ENCODE measurements at places on chromosomes 5 and 9. TPM values are rescaled to one million over a fixed set of nuclear protein-coding genes. Genes with fewer than 3 reads are reported as not detected.
A peak's percentile ranks its signal among the peaks of the same experiment; 100 is the strongest.

DNA sequence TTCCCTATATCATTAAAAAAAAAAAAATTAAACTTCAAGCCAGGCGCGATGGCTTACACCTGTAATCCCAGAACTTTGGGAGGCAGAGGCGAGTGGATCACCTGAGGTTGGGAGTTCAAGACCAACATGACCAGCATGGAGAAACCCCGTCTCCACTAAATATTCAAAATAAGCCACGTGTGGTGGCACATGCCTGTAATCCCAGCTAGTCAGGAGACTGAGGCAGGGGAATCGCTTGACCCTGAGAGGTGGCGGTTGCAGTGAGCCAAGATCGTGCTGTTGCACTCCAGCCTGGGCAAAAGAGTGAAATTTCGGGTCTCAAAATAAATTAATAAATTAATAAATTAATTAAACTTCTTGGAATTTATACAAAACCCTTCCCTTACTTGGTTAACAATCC lies 358.6 kb upstream of the CDH9 start:
- DNase-seq, result no peak

GRCh38 chr5:107112216-107112615 lies 558.5 kb downstream of the EFNA5 start:
- DNase-seq, result no peak

DNA sequence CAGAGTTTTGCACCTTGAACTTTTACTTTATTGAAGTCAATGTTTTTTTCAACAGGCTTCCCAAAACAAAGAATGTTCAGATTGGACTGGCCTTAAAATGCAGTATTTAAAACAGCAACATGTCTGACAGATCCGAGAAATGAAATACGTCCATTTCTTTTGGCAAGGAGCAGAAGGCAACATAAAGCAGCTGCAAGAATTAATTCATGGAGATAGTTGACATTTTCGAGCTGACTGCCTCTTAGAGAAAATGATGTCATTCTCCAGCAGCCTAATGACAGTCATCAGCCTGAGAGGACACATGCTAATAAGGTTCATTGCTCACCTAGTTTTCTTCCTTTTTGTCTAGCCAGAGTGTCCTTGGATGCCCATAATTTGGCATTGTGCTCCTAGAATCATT lies 232.2 kb upstream of the SEMA6A start:
- no peak for DNase-seq

MARVELD2 gene
- 5.4 TPM for total RNA-seq

DNA sequence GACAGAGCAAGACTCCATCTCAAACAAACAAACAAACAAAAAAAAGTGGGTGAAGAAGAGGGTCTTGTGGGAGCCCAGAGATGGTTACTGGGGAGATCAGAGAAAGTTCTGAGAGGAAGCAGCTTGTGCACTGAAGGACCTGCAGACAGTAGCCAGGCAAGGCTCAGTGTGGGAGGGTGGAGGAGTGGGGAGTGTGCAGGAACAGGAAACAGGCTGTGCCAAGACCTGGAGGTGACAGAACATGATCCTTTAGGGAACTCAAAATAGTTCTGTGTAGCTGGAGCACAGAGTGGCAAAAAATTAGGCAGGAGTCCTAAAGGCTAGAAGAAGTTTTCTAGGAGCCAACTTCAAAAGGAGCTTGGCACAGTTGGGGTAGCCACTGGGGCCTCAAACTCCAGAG lies 19.2 kb upstream of the NANS start:
- no peak for DNase-seq

PCDHGB4 gene
- total RNA-seq, result not detected

KCNN2 gene
- total RNA-seq, result not detected

SUB1 gene
- 326 TPM for total RNA-seq

GRCh38 chr9:121881920-121882500 lies 211.1 kb downstream of the TTLL11 start:
- DNase-seq, result no peak

- DNase-seq, result peak; percentile 54
Measured at GRCh38 chr9:88523056-88523455, 11.9 kb upstream of the NXNL2 start.

GRCh38 chr5:111223101-111223786 lies 940 bp upstream of the CAMK4 start:
- DNase-seq, result no peak

DNA sequence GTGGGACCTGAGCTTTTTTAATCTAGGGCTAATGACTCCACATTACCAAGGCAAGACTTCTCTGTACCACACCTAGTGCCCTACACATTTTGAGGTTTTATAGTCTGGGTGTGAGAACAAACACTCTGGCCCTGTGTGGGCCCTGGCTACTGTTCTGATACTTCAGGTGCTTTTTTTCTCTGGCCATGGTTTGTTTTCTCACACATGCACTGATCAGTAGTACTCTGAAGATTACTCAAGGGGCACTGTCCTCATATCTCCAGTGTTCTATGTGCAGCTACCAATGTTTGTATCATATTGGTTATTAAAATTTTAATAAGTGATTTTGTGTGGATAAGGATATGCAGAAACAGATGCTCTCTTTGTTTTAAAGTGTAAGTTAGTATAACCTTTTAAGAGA lies 5.9 kb upstream of the C9orf40 start:
- no peak for DNase-seq

GRCh38 chr9:105148328-105149006 lies 96.0 kb upstream of the SLC44A1 start:
- no peak for DNase-seq

DMRT3 gene
- not detected for total RNA-seq

GRCh38 chr5:170681013-170681433 lies 102.5 kb upstream of the GABRP start:
- peak; percentile 56 for DNase-seq

RASGEF1C gene
- total RNA-seq, result not detected

ADAMTS6 gene
- not detected for total RNA-seq

- DNase-seq, result no peak
Measured at GRCh38 chr9:98080326-98080725, 23.8 kb downstream of the NANS start.

DNA sequence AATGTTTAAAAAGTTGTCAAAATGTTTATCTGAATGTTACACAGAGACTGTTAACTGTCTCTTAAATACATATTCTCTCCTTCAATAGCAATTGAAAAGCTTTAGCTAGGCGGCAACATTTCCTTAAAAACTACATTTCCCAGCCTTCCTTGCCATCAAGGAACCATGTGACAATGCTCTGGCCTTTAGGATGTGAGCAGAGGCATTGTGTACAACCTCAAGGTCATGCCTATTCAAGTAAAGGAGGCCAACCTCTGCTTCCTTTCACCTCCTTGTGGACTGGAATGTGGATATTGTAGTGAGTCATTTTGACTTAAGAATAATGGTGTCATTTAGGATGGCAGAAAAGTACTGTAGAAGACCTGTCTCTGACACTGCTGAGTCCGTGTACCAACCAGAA lies 23.7 kb upstream of the MROH2B start:
- peak; percentile 27 for DNase-seq

ZNF883 gene
- total RNA-seq, result not detected

LECT2 gene
- not detected for total RNA-seq

DNA sequence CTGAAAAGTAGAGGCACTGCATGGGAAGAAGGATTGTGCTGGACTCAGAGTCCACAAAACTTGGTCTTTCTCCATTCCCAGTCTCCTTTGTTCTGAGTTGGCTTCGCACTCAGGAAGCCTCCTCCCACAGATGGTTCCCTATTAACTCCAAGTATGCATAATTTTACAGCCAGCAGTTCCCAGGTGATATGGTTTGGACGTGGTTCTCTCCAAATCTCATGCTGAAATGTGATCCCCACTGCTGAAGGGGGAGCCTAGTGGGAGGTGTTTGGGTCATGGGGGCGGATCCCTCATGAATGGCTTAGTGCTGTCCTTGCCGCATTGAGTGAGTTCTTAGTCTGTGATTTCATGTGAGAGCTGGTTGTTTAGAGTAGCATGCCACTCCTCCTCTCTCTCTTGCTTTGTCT lies 86.6 kb downstream of the FEM1C start:
- DNase-seq, result peak; percentile 96

CAAP1 gene
- total RNA-seq, result 29.1 TPM

GRCh38 chr5:173319646-173320045 lies 8.6 kb downstream of the STC2 start:
- DNase-seq, result no peak

PCAT7 gene
- total RNA-seq, result 1.4 TPM

OR1L1 gene
- not detected for total RNA-seq

GRCh38 chr9:123798195-123798594 lies 131.7 kb downstream of the DENND1A start:
- DNase-seq, result no peak

DNA sequence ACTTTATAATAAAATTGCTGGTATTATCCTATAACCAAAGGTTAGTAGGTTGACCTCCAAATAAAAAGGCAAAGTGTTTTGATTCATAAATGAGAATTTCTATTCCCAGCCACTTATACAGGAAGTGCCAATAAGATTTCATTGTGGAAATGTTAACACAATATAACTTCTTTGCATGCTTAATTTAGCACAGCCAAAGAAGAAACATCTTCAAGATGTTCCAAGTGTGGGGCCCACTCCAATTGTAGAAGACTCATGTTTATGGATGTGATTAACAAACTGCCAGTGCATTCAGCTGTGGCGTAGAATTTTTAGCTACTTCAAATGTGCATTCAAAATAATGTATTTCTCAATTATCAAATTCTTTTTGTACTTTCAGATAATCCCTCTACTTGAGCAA lies 402.3 kb downstream of the DEPDC1B start:
- DNase-seq, result no peak

- no peak for DNase-seq
Measured at GRCh38 chr9:17927616-17928015, 348.8 kb downstream of the SH3GL2 start.

OGN gene
- total RNA-seq, result not detected

DNA sequence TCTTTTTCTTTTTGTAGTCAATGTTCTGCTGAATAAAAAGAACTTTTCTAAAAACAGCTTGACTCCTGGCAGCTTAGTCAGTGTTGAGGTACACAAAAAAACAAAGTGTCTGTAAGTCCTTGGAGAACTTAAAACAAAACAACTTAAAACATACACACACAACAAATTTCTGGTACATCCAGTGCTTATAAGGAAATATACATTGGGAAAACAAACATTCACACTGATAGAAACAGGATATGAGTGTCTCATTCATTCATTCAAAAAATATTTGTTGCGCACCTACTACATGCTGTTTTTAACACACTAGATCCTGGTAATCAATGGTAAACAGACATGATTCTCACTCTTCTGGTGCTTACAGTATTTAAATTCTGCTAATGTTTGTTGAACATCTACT lies 27.4 kb upstream of the MEGF9 start:
- no peak for DNase-seq

- peak; percentile 51 for DNase-seq
Measured at GRCh38 chr5:1003296-1003937, 5.2 kb upstream of the NKD2 start.

DNA sequence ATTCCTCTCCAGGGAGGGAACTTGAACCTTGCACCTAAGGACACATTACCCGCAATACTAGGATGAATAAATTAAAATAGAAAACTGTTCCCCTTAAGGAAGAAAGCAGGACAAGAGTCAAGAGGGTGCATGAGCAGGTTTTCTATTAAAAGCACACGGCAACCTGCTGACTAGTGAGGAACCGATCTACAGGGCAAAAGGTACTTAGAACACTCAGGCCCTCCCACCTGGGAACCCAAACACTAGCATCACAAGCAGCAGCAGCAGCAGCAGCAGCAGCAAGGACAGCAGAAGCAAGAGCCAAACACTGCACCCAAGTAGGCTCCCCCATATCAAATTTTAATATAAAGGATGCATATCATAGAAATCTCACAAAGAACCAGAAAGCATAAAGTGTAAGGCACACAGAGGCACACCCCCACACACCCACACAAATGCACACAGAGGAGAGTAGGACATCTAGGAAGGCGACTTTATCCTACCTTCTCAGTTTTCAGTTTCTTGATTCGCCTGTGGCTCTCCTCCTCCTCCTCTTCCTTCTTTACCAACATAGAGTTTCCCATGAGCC lies 2.8 kb downstream of the ZNF608 start:
- peak; percentile 87 for DNase-seq

PRSS3 gene
- total RNA-seq, result not detected

DNA sequence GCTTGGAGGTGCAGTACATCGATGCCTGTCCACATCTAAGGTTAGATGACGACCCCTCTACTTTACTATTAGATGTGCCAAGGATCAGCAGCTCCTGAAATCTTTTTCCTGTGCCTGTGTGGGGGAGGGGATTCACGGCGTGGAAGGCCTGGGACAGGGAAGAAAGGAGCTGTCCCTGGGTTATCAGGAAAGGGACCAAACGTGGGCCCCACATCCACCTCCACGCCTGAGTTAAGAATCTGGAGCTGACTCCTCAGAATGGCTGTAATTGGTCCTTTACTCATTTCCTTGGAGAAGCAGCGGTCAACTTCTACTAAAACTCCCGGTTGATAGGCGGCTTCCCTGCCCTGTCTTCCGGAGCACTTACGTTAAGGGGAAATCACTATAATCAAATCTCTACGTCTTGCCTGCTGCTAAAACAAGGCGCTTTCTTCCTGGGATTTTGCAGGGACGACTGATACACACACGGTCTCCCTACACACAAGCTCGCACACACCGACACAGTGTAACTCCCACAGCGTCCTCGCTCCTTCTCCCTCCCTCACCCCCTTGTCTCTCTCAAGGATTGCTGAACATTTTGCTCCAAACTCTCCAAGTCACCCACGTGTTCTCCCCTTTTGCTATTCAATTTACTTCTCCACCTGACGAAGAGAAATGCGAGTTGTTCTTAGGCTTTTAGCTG lies 1.4 kb downstream of the PDE4D start:
- no peak for DNase-seq

GRCh38 chr9:137313956-137314560 lies 12.0 kb upstream of the NRARP start:
- DNase-seq, result no peak

GRCh38 chr5:181120306-181120705 lies 10.7 kb downstream of the OR2V1 start:
- peak; percentile 54 for DNase-seq

GRCh38 chr9:94613003-94613402 lies 19.4 kb upstream of the FBP2 start:
- no peak for DNase-seq

- no peak for DNase-seq
Measured at GRCh38 chr5:95043234-95043633, 241.7 kb downstream of the MCTP1 start.

GRCh38 chr5:167582283-167582682 lies 709.2 kb upstream of the WWC1 start:
- no peak for DNase-seq

GRCh38 chr5:53073348-53073747 lies 36.2 kb downstream of the MOCS2 start:
- DNase-seq, result no peak

DNA sequence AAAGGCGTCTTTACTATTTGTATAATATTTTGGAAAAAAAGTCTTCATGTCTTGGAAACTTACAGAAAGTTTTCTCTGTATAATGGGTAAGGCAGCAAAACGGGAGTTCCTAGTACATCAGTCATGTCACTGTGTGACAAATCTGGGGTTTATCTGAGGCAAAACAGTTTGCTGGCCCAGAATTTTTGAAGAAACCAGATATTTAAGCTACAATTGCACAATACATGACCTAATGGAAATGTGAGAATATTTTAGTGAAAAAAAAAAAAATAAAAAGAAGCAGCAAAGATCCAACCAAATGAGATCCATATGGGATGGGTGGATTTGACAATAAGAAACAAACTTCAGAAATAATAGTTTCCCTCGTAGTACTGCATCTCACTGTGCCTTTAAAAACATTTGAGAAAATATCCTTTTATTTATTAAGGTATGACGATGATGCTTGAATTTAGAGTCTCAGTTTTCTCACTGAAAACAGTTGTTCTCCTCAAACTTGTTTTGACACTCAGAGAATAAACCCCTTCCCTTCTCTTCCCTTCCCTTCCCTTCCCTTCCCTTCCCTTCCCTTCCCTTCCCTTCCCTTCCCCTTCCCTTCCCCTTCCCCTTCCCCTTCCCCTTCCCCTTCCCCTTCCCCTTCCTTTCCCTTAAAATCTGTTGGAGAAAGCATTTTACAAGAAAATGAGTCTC lies 180.5 kb upstream of the TUT7 start:
- no peak for DNase-seq

ANKRD20A1 gene
- not detected for total RNA-seq

Measured in Caki2 (cell line).